Activated CD4-positive, alpha-beta T cell treated with anti-CD3 and anti-CD28 coated beads, Interleukin-2, amount 10 ng/mL, durations not matched to agents 7 days and 5 days (primary cell): ENCODE measurements at places on chromosomes 7 and 10. TPM values are rescaled to one million over a fixed set of nuclear protein-coding genes. Genes with fewer than 3 reads are reported as not detected.

GRCh38 chr7:93053949-93054943 lies 63.5 kb downstream of the SAMD9 start:
- H3K4me3 ChIP-seq: no peak overlapping the region
- DNase-seq: no peak
- H3K4me1 ChIP-seq: peaks cover 16% of the 10 kb centered on the region
- peaks cover 5% of the 10 kb centered on the region for H3K27me3 ChIP-seq
- no peaks in the 10 kb centered on the region for H3K36me3 ChIP-seq
- no peak overlapping the region for H3K27ac ChIP-seq

DNA sequence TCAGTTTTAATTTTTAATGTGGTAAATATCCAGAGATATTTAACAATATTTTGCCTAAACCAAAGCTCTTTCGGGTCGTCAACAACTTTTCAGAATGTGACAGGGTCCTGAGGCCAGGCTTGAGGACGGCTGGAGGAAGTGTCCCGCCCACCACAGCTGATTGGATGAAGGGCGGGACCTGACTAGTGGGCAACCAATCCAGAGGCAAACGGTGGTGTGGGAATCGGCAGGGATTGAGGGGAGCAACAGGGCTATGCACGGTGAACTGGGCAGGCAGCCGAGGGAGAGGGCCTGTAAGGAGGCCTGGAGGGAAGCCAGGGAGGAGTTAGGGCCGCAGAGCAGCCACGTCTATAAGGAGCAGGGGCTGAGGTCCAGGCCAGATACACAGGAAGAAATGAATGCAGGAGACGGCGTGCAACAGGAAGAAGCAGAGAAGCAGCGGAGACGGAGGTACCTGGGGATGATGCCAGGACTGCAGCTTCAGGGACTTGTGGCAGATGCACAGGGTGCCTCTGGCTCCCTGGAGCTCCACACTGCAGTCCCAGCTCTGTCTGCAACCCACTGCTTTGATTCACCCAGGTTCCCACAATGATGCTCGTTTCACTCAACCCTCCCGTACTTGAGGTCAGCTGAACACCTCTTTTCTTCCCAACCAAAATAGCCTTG lies 46.1 kb upstream of the ZMIZ1 start:
- peak overlapping the region; percentile 44 for H3K4me3 ChIP-seq
- H3K36me3 ChIP-seq: no peaks in the 10 kb centered on the region
- H3K27me3 ChIP-seq: no peaks in the 10 kb centered on the region
- peaks cover 19% of the 10 kb centered on the region for H3K4me1 ChIP-seq
- DNase-seq: no peak
- no peak overlapping the region for H3K27ac ChIP-seq

Gene ANXA8L1
- 0.23 TPM for total RNA-seq

GRCh38 chr7:24733414-24734060 lies 23.7 kb downstream of the GSDME start:
- peaks cover 32% of the 10 kb centered on the region for H3K27me3 ChIP-seq
- H3K4me3 ChIP-seq: no peak overlapping the region
- H3K4me1 ChIP-seq: peaks cover 14% of the 10 kb centered on the region
- DNase-seq: no peak

Gene ELN
- total RNA-seq: not detected

GRCh38 chr10:77388571-77389100 lies 249.0 kb downstream of the KCNMA1 start:
- H3K4me3 ChIP-seq: no peak overlapping the region
- DNase-seq: no peak
- H3K27ac ChIP-seq: no peak overlapping the region
- peaks cover 5% of the 10 kb centered on the region for H3K27me3 ChIP-seq
- no peaks in the 10 kb centered on the region for H3K36me3 ChIP-seq

Gene TSPAN15
- total RNA-seq: 3.6 TPM

DNA sequence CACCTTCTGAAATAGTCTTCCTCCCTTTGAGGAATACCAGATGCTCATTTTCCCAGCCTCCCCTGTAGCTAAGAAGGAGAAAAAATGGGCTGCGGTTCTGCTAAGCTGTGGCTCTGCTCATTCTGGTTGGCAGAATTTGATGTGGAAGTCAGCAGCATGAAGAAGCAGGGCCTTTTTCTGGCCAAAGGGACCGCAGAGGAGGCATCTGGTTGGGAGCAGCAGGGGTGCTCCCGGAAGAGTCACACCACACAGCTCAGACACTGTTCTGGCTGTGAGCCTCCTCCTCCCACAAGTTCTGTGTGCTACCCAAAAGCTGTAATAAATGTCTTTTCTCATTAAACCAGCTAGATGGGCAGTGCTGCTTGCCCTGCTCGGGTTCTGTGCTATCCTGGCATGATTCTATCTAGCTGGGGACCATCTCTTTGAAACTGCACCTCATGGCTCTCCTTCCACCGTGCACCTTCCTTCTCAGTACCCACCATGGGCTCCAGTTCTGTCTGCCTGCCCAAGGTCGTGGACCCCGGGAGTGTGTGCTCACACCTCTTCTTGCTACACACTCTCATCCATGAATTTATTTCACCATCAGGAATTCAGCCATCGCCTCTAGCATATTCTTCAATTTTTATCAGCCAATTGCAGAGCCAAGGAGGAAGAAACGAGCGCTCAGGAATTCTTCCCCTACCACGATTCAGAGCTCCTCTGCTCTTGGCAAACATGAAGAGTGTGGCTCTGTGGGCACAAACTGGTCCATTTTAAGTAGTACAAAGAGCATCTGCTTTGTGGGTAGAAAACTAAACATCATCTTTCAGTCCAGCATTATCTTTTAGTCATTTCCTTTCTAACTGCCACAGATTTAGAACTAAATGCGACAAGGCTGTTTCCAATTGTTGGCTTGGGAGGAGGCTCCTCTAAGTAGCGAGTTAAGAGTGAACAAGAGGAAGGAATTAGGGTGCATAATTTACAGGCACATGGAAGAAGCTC lies 76.9 kb downstream of the FAM171A1 start:
- DNase-seq: no peak
- no peaks in the 10 kb centered on the region for H3K36me3 ChIP-seq
- H3K27me3 ChIP-seq: peaks cover 2% of the 10 kb centered on the region
- H3K4me3 ChIP-seq: no peak overlapping the region

DNA sequence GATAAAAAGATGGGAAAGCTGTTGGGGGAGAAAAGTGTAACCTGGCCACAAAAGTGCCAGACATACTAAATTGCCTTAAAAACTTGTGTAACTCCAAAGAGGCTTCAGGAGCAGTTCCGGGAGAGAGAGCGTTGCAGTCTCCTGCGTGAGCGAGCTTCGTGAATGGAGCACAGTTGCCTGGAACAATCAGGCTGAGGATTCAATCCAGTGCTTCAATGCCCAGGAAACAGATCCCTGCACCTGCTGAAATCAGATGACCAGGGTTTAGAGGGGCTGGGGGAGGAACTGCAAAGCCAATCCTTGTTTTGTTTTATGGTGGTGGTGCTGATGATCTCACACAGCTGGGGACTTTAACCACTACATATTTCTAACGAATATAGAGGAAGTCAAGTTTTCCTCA lies 398.3 kb downstream of the DPP6 start:
- no peak overlapping the region for H3K27ac ChIP-seq
- H3K27me3 ChIP-seq: no peaks in the 10 kb centered on the region
- H3K36me3 ChIP-seq: no peaks in the 10 kb centered on the region
- DNase-seq: no peak

Gene ETV1
- 0.33 TPM for total RNA-seq

Gene EVX1
- total RNA-seq: not detected

Gene FAM20C
- 0.47 TPM for total RNA-seq
